ENCODE measurements at places on chromosomes 5 and 9.

DNA sequence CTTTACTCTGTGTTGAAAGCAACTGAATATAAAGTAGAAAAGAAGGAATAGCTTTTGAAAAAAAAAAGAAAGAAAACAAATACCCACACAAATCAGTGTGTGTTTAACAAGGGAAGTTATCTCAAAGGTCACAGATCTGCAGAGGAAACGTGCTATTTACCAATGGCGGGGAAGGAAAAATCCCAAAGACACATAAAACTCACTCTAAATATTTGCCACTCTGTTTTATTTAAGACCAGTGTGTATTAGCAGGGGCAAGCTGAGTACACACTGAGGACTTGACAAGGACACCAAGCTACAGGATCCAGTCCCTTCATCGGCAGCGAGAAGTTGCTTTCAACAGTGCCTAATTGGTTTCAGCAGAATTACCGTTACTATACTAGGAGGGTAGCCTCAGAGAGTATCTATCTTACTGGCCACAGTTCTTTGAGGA is 252.5 kb downstream of the DEPDC1B start:
- DNase-seq, result no peak

GRCh38 chr5:54703133-54703532 is 185.6 kb downstream of the SNX18 start:
- DNase-seq, result no peak

DNA sequence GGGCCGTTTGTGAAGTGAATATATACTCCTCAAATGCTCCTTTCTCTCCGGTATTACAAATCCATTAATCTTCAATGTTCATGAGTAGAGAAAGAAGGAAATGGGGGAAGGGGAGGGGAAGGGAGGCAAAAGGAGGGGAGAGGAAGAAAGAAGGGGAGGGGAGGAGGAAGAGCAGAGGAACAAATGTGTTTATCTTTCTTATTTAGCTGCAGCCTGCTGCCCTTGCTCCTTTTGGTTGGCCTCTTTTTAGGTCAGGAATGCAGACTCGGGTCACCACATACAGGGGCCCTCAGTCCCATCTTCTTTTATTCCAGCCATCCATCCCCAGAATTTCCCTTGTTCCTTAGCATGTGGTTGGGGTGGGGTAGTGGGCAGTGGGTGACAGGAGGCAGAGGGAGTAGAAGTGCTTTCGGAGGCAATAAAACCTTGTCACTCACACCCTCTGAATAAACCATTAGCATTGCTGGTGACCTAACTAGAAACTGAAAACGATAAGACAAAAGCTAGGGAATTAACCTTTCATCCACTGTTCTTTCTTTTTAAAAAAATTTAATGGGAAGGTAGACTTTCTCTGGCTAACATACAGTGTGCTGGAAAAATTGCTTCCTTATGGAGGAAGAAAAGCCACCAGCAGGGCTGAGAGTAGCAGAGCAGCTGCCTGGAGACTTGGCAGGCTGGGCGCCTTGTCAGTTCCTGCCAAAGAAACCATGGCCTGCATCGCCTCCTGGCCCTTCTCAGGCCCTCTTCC is 16.8 kb upstream of the PRLR start:
- no peak for DNase-seq

- DNase-seq, result no peak
Observed at GRCh38 chr5:57366744-57367143, 115.9 kb downstream of the ACTBL2 start.

DNA sequence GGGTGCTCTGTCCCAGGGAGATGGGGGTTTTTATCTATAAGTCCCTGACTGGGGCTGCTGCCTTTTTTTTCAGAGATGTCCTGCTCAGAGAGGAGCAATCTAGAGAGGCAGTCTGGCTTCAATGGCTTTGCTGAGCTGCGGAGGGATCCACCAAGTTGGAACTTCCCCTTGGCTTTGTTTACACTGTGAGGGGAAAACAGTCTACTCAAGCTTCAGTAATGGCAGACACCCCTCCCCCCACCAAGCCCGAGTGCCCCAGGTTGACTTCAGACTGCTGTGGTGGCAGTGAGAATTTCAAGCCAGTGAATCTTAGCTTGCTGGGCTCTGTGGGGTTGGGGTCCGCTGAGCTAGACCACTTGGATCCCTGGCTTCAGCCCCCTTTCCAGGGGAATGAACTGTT is 375.8 kb downstream of the RAB3C start:
- DNase-seq, result no peak

DNA sequence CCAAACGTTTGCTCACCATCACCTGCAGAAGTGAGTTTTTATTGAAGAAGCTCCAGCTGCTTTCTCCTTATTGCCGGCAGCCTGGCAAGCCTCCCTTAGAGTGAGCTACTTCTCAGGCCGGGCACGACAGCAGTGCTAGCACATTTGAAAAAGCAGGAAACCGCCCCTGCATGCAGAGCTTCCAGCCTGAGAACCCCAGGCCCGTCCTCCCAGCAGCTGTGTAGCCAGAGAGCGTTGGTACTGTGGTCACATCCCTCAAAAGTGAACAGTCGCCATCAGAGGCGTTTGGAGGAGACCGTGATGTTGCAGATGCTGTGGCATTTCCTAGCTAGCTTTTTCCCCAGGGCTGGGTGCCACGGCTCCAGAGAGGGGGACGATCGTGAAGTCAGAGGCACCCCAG is 23.5 kb downstream of the SLC25A25 start:
- no peak for DNase-seq

- peak; percentile 51 for DNase-seq
Observed at GRCh38 chr9:126611592-126612325, 2.0 kb upstream of the LMX1B start.

- no peak for DNase-seq
Observed at GRCh38 chr5:168972731-168973130, 328.2 kb downstream of the SLIT3 start.

GRCh38 chr5:178150977-178151734 is 2.5 kb downstream of the NHP2 start:
- DNase-seq, result no peak

DNA sequence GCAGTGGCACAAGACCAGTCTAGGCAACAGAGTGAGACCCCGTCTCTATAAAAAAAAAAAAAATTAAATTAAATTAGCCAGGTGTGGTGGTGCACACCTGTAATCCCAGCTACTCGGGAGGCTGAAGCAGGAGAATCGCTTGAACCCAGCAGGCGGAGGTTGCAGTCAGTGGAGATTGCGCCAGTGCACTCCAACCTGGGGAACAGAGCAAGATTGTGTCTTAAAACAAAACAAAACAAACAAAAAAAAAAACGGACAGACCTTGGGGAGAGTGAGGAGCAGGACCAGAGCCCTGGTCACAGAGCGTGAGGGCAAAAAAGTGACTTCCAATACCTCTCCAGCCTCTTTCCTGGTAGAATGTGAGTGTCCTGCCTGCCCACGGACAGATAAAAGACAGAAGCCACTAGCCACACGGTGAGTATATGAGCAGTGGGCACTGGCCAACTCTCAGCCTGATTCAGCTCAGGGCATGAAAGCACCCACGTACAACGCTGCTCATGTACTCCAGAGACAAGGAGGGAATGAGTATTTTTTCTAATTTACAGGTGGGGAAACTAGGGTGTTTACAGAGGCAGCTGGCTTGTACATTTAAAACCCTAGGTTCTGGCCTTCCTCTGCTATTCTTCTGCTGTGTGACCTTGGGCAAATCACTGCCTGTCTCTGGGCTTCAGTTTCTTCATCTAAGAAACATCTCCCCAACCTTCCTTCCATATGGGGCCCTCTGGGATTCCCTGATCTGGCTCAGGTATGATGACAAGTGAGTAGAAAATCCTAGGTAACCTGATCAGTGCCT is 1.8 kb downstream of the OLFML2A start:
- DNase-seq, result no peak

DNA sequence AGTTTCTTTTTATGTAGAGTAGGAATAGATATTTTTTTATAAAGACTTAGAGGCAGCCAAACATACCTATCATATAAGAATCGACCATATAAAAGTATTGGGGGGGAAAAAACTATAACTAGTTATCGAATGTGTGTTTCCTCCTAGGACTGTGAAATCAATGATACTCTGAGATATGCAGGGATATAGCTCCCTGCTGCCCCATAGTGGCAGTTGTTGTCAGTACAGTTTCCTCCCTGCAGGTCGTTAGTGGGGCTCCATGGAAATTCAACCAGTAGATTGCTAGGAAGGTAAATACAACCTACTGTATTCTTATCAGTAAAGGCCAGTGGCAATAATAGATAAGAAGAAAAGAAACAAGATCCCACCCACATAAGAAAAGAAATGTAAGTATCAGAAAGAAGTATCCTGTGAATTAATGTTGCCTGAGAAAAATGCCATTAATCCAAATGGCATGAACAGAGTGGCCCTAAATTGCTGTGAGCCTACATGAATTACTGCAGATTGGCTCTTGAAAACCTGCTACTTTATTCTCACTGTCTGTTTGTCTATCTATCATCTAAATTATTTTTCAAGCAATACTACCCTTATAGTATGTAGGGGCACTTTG is 136.9 kb upstream of the FBN2 start:
- peak; percentile 23 for DNase-seq

GRCh38 chr9:96457266-96457665 is 7.3 kb downstream of the HABP4 start:
- no peak for DNase-seq

GRCh38 chr5:160167624-160168165 is 48.4 kb upstream of the PWWP2A start:
- no peak for DNase-seq

- no peak for DNase-seq
Observed at GRCh38 chr5:179608131-179608581, 15.3 kb downstream of the HNRNPH1 start.

DNA sequence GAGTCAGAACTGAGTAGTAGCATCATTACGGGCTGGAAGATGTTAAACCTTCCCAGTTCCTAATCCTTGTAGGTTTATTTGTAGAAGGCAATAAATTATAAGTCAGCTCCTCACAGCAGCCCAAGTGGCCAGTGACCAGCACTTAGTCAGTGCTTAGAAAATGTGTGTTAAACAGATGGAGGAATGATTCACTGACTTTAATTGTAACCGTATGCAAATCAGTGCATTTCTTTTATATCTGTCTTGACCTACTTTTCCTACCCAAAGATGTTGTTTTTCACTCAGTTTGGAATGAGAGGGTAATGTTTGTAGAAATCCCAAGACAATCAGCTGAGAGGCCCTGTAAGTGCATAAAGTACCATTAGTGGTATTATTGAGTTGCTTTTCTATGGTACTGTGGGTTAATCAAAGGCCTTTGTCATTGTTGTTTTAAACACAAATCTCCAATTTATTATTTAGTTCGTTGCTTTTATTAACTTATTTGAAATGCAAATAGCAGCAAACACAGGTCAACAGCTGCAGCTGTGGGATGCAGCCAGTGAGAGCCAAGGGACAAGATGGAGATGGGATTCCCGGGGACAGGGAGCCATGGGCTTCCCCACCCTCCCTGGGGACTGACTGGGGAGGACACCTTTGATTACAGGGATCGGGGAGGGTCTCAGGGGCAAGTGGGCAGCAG is 49.8 kb downstream of the MAP1B start:
- DNase-seq, result no peak

GRCh38 chr5:139482050-139482889 is at the start of gene STING1:
Gene STING1 (minus strand): TSS chr5:139482758. CDS start chr5:139481704, 1,054 bp downstream.
- peak; percentile 38 for DNase-seq

- no peak for DNase-seq
Observed at GRCh38 chr5:26737348-26738265, 300.8 kb downstream of the CDH9 start.

- DNase-seq, result no peak
Observed at GRCh38 chr5:57626703-57627102, 144.1 kb upstream of the ACTBL2 start.

DNA sequence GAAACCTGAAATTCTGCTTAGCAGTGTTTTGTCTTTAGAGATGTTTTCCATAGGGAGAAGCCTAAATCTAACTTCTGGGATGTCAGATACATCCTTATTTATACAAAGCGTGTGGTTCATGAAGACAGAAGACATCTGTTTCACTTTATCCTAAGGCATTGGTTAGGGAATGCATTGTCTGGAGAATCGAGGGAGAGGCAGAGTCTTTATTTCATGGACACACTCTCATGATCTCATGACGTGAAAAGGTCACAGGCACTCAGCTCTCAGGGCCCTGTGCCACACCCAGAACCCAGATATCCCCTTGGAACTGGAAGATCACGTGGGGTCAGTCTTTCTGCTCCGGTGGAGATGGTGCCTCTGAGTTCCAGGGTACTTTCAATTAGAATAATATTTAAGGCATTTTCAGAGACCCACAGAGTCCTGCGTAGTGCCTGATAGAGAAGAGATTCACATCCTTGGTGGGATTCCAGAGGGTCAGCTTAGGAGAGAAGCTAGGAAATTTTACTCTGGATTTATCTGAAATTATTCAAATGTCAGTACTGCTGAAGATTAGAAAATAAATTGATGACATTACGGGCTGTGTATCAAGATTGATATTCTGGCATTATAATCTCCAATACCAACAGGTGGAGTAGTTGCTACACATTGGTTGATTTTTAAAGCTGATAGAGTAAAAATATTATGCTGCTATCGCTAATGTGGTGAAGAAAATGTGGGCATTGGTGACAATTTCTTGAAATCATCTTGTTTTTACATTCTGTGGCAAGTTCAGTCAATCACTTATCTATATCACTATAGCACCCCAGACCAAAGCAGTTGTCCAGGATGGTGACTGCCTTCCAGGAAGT is 378.3 kb downstream of the MTRR start:
- no peak for DNase-seq

DNA sequence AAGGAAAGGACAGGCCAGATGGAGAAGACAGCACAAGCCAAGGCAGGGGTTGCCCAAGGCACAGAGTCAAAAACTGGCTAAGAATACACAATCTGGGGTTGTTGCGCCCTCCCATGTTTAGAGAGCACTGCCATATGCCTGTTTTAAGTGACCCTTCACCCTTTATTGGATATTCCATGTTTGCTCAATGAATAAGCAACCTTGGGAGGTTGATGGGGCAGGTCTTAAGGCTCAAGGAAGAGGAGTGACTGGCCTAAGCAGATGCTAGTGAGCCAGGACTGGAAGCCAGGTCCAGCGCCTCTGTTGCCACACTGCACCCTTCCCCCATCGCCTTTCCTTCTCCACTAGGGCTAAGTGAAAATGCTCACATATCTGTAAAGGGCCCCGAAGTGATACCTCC is 6.7 kb downstream of the TXN start:
- DNase-seq, result no peak

DNA sequence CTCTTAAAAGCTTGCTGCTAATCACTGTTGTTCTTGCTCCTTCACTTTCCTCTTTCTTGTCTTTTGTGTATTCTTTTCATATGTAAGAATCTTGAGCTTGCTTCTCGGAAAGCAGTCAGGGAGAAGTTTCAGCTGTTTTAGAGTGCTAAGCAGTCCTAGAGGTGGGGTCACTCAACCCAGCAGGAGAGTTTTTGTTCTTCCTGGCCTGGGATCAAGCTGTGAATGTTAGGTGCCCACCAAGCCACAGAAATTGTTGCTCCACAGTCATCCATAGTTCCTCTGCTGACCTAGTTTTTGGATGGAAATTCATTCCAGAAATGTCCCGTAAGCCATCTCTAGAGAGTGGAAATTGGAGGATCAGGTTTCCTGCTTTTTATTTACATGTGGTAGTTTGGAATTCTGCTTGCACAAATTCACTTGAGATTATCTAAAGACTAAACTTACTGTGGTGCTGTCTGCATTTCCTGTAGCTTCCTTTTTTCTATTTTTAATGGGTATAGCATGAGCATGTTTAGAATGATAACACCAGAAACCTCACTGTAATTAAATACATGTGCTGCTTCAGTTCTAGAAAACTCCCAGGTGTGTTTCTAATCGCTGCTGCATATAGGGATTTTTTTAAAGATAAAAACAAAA is 108.7 kb downstream of the MAST4 start:
- DNase-seq, result no peak
